AG09319 (cell line): ENCODE measurements at places on chromosomes 6 and 20.

DNA sequence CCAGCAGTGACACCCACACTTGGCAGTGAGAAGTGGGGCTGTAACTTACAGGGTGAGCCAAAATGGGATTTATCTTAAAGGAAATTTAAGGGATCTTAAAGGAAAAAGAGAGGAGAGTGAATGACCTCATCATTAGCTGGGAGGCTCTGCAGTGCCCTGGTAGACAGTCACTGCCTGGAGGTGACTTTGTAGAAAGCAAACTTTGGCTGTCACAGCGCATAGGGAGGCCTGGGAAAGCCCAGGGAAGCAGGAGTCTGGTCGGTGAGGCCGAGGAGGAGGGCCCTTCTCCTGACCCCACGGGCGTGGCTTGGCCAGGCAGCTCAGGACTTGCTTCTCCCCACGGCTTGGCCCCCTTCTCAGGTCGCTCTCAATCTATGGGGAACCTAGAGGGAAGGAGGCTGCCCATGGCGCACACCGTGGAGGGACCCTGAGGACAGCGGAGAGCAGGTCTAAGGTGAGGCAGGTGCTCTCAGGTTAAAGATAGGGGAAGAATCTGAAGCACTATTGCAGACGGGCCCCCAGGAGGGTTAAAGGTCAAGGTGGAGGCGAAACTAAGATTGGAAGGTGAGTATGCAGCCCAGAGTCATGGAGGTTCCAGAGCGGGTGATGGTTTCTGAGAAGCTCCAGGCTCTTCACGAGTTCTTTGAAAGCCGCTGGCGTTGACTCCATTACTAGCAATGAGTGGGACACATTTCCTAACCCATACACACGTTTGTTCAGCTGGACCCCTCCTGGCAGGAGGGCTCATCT lies 15.6 kb upstream of the RIPK1 start:
- DNase-seq: no peak

DNA sequence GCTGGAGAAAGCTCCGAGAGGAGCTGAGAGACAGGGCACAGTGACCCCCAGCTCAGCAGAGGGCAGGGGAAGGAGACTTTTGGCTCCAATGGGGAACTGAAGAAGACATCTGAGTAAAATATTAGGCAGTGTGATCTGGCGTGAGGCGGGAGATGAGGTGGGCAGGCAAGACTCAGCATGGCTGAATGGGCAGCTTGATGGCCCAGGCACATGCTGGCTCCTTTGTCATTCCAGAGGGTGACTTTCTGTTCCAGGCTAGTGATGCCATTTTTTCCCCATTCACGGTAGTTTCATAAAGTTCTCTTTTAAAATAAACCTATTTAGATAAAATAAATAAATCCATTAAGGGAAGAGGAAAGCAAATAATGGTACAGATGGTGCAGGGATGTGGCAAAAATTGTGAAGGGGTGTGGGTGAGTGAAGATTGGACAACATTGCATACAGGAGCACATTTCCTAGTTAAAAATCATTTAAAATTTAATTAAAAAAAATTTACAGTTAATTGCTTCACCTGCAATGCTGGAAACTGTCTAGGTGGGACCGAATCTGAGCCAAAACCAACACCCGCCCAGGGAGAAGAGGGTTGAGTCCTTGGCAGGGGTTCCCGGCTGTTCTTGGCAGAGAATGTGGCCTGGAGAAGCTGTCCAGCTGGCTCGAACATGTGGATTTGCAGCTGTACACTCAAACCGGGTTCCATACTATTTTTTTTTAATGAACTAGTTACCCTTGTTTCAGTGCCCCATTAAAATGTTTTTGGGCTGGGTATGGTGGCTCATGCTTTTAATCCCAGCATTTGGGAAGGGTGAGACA lies 41.7 kb upstream of the PRELID3B start:
- DNase-seq: no peak

GRCh38 chr6:147479857-147480256 lies 28.6 kb upstream of the SAMD5 start:
- no peak for DNase-seq

DNA sequence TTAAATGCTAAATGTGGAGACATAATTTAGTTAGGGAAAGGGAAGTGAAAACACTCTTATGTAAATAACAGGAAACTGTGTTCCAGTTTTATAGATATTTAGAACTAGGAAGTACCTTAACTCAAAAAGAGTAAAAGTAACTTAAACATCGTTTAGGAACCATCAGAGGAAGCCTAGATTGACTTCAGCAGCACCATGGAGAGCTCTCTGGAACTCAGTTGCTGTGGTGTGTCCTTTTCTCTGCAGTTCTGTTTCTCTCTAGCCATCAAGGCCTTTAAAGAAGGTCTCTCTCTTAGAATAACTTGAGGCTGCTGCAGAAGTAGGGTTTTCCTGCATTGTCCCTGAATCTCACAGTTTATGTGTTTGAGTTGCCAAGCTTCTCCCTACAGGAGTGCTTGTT lies 26.9 kb downstream of the CLVS2 start:
- no peak for DNase-seq

- no peak for DNase-seq
Observed at GRCh38 chr20:53859684-53860083, 210.7 kb downstream of the BCAS1 start.

GRCh38 chr6:37260040-37260439 lies 2.1 kb upstream of the TMEM217 start:
- DNase-seq: no peak

- no peak for DNase-seq
Observed at GRCh38 chr6:49570474-49571079, 20.1 kb downstream of the C6orf141 start.

GRCh38 chr20:58169450-58169849 lies 59.0 kb downstream of the ANKRD60 start:
- no peak for DNase-seq

DNA sequence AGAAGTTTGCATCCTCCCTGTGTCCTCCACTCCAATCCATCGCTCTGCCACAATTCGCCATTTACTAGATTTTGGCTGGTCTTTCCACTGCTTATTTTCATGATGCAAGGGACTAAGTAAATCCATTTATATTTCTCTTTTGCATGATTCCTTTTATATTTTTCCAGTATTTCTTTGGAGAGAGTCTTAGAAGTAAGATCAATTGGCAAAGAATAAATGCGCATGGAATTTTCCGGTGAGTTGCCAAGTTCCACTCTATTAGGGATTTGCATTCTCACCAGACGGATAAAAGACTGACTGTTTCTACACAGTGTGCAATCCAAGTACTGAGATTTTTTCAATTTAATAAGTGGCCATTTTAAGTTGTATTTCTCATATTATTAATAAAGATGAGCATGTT lies 91.7 kb upstream of the PHACTR3 start:
- no peak for DNase-seq

DNA sequence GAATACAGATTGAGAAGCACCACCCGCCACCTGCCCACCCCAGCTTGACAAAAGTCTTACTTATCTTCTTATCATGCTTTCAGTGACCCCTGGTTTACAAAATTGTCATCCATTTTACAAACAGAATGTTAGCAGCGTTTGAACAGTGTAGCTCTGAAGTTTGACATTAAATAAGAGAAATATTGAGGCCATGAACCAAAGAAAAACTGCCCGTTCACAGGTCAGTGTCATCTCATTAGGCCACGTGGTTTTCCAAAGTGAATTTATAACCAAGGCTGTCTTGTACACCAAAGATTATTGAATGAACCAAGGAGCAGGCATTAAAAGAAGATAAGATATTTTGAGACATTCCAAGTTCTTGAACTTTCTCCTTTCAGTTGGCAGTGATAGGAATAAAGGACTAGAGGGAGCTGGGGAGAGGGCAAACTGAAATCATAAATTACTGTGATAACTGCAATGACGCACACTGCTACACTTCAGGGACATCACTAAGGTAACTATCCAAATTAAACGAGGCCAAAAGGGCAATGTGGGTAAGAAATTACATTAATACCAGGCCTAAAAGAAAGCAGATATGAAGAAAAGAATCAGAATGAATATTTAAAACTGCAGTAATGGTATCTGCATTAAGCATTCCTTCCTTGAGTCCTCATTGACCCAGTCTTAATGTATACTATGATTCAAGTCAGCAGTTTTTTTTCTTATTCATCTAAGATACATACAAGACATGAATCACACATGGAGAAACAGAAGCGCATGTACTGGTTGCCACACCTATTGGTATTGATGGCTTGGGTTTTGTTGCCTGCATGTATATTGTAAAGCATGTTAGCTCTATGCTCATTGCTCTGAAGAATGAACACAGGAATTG lies 159.8 kb upstream of the ARG1 start:
- no peak for DNase-seq
